ENCODE measurements at places on chromosomes 7 and 10. TPM values are rescaled to one million over a fixed set of nuclear protein-coding genes. Genes with fewer than 3 reads are reported as not detected.

The ENTPD7 gene
- 8.5 TPM for total RNA-seq

The IL6 gene
- 1.1 TPM for total RNA-seq

The AFAP1L2 gene
- under 0.01 TPM for total RNA-seq

The FAM25A gene
- not detected for total RNA-seq

The DNAJB6 gene
- 58.6 TPM for total RNA-seq

The PTF1A gene
- total RNA-seq = not detected

The OR2A12 gene
- not detected for total RNA-seq

The TEX47 gene
- not detected for total RNA-seq

The NUP205 gene
- 101 TPM for total RNA-seq

The GOLGA7B gene
- under 0.01 TPM for total RNA-seq

The CNNM2 gene
- total RNA-seq = 4.8 TPM

The PRSS37 gene
- not detected for total RNA-seq

The CDHR1 gene
- 0.20 TPM for total RNA-seq

The OR13A1 gene
- not detected for total RNA-seq

The AGR3 gene
- not detected for total RNA-seq

The CDNF gene
- 0.37 TPM for total RNA-seq

The LBX1 gene
- total RNA-seq = not detected

The STRIP2 gene
- total RNA-seq = 12.5 TPM

The ITGA8 gene
- not detected for total RNA-seq

The NUTM2A gene
- 0.20 TPM for total RNA-seq

The OR2A7 gene
- total RNA-seq = 0.20 TPM

The ADRA2A gene
- total RNA-seq = 1.5 TPM

The AQP1 gene
- 1.6 TPM for total RNA-seq

The C10orf67 gene
- under 0.01 TPM for total RNA-seq

The IDI2 gene
- total RNA-seq = under 0.01 TPM

The TMEM196 gene
- total RNA-seq = not detected

The TAS2R41 gene
- not detected for total RNA-seq

The ZNRF2 gene
- total RNA-seq = 4.0 TPM

The ARL5B gene
- total RNA-seq = 7.7 TPM

The ARL3 gene
- 6.6 TPM for total RNA-seq

The PLAU gene
- 63.9 TPM for total RNA-seq

The ACTL6B gene
- not detected for total RNA-seq

The PPP1R9A gene
- 0.39 TPM for total RNA-seq

The IDI1 gene
- 112 TPM for total RNA-seq

The PDLIM1 gene
- total RNA-seq = 9.9 TPM

The COX19 gene
- total RNA-seq = 9.8 TPM

The SPDYE6 gene
- not detected for total RNA-seq

The DENND2A gene
- total RNA-seq = 15.6 TPM

The WIPF3 gene
- total RNA-seq = not detected

The PSAP gene
- total RNA-seq = 686 TPM

The PDE6C gene
- total RNA-seq = not detected

The HTRA1 gene
- 310 TPM for total RNA-seq

The C10orf71 gene
- not detected for total RNA-seq

The SUN3 gene
- not detected for total RNA-seq

The OR9A4 gene
- total RNA-seq = not detected

The CLEC5A gene
- total RNA-seq = not detected

The C1QL3 gene
- not detected for total RNA-seq

The MSMB gene
- not detected for total RNA-seq

The NKX1-2 gene
- total RNA-seq = not detected

The TUBB8 gene
- not detected for total RNA-seq

The SLC39A12 gene
- total RNA-seq = not detected

The CYP2C8 gene
- not detected for total RNA-seq

The LIPM gene
- not detected for total RNA-seq

The TCERG1L gene
- not detected for total RNA-seq

The KIF11 gene
- total RNA-seq = 21.7 TPM

The CHAT gene
- not detected for total RNA-seq
